ENCODE measurements at places on chromosomes 5 and 9.

- DNase-seq, result no peak
Measured at GRCh38 chr5:35854248-35854647, 2.4 kb upstream of the IL7R start.

GRCh38 chr5:38258042-38258318 lies 379 bp upstream of the EGFLAM start:
- no peak for DNase-seq

GRCh38 chr9:72948575-72949243 lies 4.1 kb downstream of the ALDH1A1 start:
- DNase-seq, result no peak

GRCh38 chr5:90308787-90309585 lies 100.6 kb downstream of the CETN3 start:
- DNase-seq, result no peak

GRCh38 chr5:44868541-44868940 lies 59.8 kb downstream of the MRPS30 start:
- DNase-seq, result no peak

DNA sequence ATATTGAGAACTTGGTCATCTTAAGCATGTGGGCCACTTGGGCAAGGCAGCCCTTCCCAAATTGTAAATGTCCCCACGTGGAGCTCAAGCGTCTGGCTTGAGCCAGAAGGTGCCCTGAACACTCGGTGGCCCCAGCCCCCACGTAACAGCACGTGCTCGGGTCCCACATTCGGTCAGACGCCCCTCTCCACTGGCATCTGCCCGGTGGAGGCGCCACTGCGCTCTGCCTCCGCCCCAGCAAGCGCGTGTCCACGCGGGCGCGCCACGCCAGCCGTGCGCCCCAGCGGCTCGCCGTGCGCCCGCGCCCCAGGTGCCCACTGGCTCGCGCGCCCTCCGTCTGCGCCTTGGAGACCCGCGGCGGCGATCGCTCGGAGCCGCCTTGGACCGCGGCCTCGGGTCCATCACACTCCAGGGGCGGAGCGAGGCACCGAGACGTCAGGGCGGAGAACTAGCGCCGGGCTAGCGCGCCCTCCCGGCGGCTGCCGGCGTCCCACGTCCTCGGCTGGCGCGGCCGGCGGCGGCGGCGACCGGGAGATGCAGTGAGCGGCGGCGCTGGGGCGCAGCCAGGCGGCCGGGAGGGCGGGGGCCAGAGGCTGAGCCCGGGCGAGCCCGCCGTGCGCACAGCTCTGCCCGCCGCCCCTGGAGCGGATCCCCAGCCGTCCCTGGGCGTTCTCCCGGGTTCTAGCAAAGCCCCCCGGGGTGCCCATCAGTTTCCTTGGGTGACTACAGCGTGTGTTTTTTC lies at the start of gene PALM2AKAP2:
Gene PALM2AKAP2 (plus strand): TSS at position 488 of the 742 bp plus-strand sequence. CDS start 291 bp downstream, outside the sequence.
- DNase-seq, result no peak

DNA sequence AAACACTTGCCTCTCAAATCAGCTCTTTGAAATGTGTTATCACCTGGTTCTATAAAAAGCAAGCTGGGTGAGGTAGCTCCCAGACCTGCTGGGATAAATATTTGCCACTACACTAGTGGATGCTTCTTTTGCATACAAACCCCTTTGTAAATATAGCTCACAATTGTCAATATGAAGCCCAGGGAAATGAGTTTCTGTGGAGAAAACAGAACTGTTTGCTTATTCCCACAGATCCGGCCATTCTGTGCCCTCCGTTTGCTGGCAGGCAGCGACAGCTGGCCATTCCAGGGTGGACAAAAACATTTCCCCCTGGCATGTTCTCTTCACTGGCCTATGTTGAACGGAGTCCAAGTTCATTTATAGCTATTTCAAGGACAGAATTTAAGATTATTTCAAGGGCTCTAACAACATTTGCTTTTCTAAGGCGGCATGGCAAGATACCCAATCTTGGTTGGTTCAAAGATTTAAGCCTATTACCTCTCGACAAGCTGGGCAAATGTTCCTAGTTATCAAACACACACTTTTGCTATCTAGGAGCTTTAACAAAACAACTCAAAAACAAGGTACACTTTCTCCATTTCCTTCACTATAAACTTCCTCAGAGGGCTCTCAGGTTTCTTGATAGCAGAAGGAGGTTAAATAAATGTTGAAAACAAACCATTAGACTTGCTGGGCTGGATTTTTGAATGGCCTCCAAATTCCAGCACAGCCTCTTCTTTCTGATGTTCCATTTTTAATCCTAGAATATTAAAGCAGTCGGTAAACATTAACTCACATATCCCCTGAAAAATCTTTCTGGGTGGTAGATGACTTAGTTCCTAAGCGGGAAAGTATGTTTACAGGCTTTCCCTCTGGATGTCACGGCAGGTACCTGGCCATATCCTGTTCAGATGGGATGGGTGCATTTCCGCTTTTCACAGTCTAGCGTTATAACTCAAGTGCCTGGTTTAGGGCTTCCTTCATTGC lies 332.3 kb downstream of the PLK2 start:
- DNase-seq, result no peak

- DNase-seq, result no peak
Measured at GRCh38 chr5:77958642-77959330, 182.6 kb upstream of the TBCA start.

DNA sequence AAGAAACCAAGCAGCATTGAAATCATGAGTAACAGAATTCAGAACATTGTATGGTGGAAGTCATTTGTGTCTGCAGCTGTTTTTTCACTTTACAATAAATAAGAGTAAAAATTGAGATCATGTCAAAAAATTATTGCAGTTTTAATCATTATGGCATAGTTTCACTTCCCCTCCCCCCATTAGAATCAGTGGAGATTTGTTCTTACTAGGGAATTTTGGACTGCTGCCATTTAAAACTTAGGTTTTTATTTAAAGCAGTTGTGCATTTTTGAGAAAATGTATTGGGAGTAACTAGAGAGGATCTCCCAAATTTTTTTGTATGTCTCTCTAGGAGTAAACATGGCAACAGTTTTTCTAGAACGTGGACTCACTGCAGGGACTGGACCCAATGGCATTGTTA lies 20.4 kb downstream of the GTF3C4 start:
- DNase-seq, result no peak

GRCh38 chr5:75463726-75464125 lies 47.7 kb downstream of the CERT1 start:
- no peak for DNase-seq

GRCh38 chr9:130334915-130335314 lies 69.4 kb downstream of the HMCN2 start:
- DNase-seq, result no peak

DNA sequence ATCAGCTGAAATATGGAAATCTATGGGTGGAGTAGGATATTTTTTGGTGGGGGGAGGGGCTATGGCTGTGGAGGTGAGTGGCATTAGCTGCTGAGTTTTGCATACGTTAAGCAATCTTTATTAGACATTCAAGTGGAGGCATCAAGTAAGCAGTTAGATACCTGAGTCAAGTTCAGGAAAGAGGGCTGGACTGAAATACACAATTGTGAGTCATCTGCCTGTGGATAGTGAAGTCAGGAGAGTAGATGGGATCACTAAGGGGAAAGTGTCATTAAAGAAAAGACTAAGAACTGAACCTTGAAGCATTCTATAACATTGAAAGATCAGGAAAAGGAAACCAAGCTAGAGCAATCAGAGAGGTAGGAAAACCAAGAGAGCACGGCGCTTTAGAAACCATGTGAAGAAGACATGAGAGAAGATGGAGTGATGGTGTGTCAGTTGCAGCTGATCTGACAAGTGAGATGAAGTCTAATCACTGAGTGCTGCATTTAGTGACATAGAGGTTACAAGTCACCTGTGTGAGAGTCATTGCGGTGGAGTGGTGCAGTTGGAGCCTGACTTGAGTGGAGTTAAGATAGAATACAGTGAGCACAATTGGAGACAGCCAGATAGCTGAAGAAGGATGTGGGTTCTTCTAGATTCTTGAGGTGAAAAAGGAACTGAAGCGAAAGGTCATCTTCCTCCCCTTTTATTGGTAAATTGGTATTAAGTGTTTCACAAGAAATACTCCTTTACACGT lies 88.7 kb downstream of the PIP5K1B start:
- no peak for DNase-seq
